Progenitor cell of endocrine pancreas (in vitro differentiated cells): ENCODE measurements at places on chromosomes 4 and X. TPM values are rescaled to one million over a fixed set of nuclear protein-coding genes. Genes with fewer than 3 reads are reported as not detected.

DNA sequence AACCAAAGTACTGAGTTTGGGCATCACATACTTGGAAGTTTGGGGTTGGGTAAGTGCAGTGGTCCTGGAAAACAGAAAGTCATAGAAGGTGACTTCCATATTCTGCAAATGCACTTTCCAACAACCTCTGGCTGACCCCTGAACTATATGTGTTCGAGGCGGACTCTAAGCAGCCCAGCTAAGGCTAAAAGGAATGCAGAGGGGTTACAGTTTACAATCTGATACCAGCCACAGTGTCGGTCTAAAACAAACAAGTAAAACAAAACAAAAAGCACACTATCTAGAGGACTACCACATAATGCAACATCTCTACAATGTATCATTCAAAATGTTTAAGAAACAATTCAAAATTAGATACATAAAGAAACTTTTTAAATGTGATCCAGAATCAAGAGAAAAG, 185.6 kb downstream of the ADAMTS3 start:
- H3K36me3 ChIP-seq, result no peaks in the 10 kb centered on the region
- peaks cover 7% of the 10 kb centered on the region for H3K4me1 ChIP-seq
- H3K27ac ChIP-seq, result no peak overlapping the region
- no peak for DNase-seq
- no peak overlapping the region for H3K4me3 ChIP-seq
- H3K27me3 ChIP-seq, result no peaks in the 10 kb centered on the region

GRCh38 chr4:53424280-53424679, 46.8 kb downstream of the FIP1L1 start:
- H3K36me3 ChIP-seq, result peaks cover 10% of the 10 kb centered on the region
- H3K27me3 ChIP-seq, result no peaks in the 10 kb centered on the region
- H3K4me3 ChIP-seq, result no peak overlapping the region
- no peaks in the 10 kb centered on the region for H3K4me1 ChIP-seq

DNA sequence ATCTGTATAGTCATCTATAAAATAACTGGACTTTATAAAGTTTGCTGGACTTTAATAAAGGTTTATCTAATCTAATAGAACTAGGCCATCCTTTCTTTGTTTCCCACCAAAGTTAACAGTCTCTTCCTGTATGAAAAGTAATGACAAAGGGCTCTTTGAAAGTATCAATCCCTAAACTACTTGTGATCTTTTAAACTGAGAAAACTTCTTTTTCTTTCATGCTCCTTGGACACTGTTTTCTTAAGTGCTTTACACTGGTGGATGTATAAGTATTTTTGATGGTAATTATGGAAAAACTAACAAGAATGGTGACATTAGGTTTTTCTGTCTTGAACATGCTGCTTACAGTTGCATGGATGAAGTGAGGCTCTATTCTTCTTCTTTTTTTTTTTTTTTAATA, 2.4 kb upstream of the ZFX start:
- DNase-seq, result no peak
- H3K27me3 ChIP-seq, result no peaks in the 10 kb centered on the region
- H3K27ac ChIP-seq, result peak overlapping the region; percentile 89
- H3K36me3 ChIP-seq, result peaks cover 2% of the 10 kb centered on the region

DNA sequence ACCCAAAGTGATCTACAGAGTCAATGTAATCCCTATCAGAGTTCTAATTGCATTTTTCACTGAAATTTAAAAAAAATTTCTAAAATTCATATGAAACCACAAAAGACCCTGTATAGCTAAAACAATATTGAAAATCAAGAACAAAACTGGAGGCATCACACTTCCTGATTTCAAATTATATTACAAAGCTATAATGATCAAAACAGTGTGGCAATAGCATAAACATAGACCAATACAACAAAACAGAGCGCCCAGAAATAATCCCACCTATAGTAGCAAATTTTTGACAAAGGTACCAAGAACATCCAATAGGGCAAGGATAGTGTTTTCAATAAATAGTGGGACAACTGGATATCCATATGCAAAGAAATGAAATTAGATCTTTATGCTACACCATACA, 59.4 kb upstream of the PRKG2 start:
- no peaks in the 10 kb centered on the region for H3K4me1 ChIP-seq
- no peaks in the 10 kb centered on the region for H3K36me3 ChIP-seq
- no peaks in the 10 kb centered on the region for H3K27me3 ChIP-seq
- DNase-seq, result no peak

DNA sequence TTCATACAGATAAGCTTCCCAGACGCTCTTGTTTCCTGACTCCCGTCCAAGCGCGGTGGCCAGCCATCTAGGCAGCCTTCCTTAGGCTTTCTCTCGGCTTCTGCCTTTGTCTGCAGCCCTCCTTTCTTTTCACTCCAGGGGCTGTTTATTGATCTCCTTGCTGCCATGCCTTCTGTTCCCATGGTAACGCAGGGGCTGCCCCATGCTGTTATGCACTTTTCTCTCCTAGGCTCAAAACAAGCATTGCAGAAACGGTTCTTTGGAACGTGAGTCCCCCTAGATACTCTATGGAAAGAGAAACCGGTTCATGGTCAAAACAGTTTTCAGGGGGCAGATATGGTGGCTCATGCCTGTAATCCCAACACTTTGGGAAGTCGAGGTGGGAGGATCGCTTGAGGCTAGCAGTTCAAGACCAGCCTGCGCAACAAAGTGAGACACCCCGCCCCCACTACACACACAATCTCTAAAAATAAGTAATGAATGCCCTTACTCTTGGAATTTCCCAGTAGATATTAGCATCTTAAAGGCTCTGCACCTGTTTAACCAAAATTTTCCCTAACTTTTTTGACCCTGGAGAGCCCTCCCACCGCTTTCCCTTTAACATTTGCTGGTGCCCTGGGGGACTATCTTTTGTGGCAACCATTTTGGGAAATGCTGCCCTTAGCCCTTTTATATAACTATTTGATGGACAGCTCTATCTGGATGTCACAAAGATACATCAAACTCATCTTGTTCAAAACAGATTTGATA, 53.9 kb upstream of the ZNF157 start:
- H3K27me3 ChIP-seq, result no peaks in the 10 kb centered on the region
- peak overlapping the region; percentile 51 for H3K4me3 ChIP-seq
- H3K27ac ChIP-seq, result peak overlapping the region; percentile 97
- no peaks in the 10 kb centered on the region for H3K36me3 ChIP-seq

DNA sequence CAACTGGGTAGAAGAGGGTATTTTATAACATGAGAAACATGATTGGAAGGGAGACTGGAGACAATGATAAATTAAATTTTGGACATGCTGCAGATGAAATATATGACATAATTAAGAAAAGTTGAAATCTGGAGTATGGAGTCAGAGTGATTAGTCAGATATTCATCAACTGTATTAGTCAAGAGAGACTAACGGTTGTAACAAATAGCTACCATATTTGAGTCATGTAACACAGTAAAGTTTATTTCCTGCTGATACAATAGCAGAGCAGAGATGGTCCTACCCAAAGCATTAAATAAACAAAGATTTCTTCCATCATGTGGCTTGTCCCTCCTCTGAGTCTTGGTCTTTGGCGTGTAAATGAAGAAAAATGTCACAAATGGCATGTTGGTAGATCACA, 321.3 kb downstream of the GALNTL6 start:
- DNase-seq, result no peak
- no peak overlapping the region for H3K27ac ChIP-seq

DNA sequence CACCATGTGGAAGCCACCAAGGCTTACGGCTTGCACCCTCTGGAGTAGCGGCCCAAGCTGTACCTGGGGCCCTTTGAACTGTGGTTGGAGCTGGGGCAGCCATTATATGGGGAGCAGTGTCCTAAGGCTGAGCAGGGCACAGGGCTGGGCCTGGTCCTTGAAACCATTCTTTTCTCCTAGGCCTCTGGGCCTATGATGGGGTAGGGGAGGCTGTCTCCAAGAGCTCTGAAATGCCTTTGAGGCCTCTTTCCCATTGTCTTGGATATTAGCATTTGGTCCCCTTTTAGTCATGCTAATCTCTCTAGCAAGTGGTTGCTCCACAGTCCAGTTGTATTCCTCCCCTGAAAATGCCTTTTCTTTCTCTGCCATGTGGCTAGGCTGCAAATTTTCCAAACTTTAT, 96.4 kb upstream of the ARX start:
- no peaks in the 10 kb centered on the region for H3K4me1 ChIP-seq
- H3K4me3 ChIP-seq, result no peak overlapping the region
- no peak for DNase-seq

- no peak for DNase-seq
- H3K4me3 ChIP-seq, result no peak overlapping the region
- peaks cover 23% of the 10 kb centered on the region for H3K4me1 ChIP-seq
Measured at GRCh38 chr4:173211222-173211621, 42.6 kb downstream of the GALNT7 start.

- no peaks in the 10 kb centered on the region for H3K27me3 ChIP-seq
- no peaks in the 10 kb centered on the region for H3K4me1 ChIP-seq
- no peak overlapping the region for H3K4me3 ChIP-seq
- peaks cover 3% of the 10 kb centered on the region for H3K36me3 ChIP-seq
Measured at GRCh38 chr4:42541647-42542046, 115.3 kb downstream of the ATP8A1 start.

The COL25A1 gene
- 3.8 and 3.9 TPM in 2 replicates for total RNA-seq

The PABPC1L2A gene
- total RNA-seq, result not detected in 2 replicates

The DSPP gene
- total RNA-seq, result not detected in 2 replicates

The MAGEA2 gene
- total RNA-seq, result 0.22 TPM in 1 of 2 replicates, not detected in the other
